ENCODE measurements at places on chromosomes 3 and 15.

DNA sequence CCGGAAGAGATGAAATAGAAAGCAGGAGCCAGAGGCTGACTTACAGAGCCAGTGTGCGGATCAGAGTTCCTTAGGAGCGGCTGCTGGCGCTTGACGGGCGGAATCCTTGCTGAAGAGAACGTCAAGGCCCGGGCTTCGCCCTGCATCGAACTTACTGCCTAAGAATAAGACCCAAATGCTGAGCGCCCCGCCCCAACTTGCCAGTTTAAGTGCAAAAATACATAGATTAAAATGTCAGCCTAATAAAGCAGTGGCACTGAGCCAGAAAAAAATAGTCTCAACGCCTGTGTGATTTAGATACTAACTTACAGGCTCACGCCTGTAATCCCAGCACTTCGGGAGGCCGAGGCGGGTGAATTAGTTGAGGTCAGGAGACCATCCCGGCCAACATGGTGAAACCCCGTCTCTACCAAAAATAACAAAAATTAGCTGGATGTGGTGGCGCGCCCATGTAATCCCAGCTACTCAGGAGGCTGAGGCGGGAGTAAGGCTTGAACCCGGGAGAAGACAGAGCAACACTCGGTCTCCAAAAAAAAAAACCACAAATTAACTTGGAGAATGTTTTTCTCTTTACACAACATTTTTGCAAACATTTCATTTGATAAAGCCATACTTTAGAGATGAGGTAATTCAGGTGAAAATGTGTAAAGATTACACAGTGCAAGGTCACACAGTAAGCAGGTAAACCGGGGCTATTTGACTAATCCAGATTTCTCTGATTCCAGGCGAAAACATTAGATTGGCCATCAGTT, 1.2 kb upstream of the UBP1 start:
- no peak for DNase-seq

DNA sequence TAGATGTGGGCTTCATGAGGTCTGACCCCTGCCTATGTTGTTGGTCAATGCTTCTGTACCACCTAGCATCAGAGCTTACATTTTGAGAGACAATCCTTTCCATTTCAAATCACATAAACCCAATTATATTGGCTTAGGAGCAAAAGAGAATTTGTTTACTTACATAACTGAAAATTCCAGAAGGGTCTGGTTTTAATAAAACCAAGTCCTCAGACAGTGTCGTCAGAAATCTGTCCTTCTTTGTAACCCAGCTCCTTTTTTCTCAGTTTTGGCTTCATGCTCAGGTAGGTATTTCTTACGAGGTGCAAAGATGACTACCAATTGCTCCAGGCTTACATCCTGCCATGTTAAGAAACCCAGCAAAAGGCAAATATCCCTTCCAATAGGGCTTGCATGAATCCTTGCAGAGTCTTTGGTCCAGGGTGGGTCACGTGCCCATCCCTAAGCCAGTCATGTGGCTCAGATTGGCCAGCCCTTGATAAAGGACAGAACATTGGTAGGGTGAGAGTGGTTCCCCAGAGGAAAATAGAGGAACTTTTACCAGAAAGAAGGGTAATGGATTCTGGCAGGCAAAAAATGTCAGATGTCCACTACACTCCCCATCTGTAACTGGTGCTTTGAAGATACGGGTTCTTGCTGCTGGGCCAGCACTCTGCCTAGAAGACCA, 50.2 kb upstream of the VILL start:
- no peak for DNase-seq

DNA sequence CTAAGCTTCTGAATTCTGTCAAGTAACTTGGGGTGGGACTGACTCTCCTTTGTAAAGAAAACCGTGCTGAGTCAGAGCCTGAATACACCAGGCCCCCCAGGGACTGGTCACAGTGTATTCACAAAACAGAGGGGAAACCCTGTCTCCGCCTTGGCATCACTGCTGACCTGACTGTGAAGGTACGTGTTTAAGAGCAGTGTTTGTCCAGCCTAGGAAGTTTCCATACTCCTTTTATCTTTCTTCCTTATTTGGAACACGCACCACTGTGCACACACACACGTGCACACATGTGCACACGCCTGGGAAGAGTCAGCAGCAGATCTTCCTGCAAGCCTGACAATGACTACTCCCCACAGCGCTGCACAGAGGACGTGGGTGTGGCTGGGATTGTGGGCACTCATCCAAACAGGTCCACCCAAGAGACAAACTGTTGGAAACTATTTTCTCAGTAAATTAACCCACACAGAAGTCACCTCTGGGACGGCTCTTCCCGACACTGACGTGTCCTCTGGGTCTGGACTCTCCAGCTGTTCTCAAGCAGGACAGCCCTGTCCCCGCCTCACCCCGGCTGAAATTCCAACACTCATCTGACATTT, 87.7 kb downstream of the ATP10A start:
- peak; percentile 53 for DNase-seq

DNA sequence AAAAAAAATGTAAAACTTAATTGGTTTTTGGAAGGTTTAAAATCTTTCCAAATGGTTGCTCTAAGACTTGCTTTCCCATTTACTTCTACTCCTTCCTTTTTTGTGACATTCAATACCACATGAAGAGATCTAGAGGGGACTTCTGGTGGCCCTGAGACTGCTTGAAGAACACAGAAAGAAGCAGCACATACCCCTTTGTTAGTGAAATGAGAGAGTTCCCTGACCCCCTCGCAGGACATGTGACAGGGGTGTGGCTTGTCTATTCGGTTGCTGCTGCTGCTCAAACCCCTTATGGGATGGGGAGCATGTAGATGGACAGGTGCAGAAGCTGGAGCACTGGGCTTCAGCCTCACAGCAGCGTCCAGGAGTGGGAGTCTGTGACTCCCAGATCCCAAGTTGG, 71.0 kb downstream of the ZMAT3 start:
- DNase-seq: no peak

DNA sequence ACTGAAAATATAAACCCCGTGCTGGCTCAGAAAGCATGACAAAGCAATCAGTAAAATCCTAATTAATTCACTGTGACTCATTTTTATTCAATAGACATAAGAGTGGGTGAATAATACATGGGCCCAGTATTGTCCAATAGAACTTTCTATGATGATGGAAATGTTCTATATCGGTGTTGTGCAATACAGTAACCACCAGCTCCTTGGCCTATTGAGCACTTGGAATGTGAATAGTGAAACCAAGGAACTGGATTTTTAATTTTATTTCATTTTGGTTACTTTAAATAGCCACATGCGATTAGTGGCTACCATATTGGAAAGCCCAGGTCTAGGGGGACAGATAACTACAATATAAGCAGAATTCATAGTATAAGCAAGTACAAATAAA, 69.8 kb upstream of the PPP2R3A start:
- DNase-seq: no peak

DNA sequence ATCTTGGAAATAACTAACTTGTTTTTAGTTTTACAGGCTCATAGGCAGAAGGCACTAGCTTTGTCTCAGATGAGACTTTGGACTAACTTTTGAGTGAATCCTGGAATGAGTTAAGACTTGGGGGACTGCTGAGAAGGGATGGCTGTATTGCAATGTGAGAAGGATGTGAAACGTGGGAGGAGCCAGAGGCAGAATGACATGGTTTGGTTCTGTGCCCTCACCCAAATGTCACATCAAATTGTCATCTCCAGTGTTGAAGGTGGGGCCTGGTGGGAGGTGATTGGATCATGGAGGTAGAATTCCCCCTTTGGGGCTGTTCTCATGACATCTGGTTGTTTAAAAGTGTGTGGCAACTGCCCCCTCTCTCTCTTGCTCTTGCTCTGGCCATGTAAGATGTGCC, 28.8 kb upstream of the CCDC50 start:
- no peak for DNase-seq

DNA sequence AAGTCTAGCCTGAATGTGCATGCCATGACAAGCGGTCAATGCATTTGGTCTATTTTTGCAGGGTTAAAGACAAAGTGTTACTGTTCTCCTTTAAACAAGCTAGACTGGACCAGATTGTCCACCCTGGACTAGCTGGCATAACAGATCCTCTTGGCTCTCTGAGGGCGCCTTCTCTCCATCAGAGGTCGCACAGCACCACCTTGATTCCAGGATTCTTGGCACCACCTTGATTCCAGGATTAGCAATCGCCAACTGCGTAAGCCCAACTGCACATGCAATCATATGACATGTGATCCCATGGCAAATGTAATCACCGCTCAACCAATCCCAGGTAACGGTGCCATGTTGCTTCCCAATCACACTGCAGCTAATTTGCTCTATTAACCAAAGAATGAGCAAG, 98.6 kb downstream of the OXNAD1 start:
- no peak for DNase-seq
